ENCODE measurements at places on chromosomes 13 and 19.

- DNase-seq = no peak
Measured at GRCh38 chr19:51282335-51282734, 29.1 kb upstream of the IGLON5 start.

DNA sequence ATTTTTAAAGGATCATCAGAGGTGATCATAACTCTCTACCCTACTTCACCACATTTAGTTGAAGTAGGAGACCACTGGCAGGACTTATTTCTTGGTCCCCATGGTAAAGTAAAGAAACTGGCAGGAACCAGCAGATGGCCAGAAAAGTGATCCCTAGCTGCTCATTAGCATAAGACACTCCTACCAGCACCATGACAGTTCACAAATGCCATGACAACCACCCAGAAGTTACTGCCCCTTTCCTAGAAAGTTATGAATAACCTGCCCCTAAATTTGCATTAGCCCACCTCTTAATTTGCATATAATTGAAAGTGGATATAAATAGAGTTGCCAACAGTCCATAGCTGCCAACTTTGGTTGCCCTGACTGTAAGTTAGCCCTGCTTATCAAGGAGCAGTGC lies 18.4 kb upstream of the RUBCNL start:
- DNase-seq = no peak

DNA sequence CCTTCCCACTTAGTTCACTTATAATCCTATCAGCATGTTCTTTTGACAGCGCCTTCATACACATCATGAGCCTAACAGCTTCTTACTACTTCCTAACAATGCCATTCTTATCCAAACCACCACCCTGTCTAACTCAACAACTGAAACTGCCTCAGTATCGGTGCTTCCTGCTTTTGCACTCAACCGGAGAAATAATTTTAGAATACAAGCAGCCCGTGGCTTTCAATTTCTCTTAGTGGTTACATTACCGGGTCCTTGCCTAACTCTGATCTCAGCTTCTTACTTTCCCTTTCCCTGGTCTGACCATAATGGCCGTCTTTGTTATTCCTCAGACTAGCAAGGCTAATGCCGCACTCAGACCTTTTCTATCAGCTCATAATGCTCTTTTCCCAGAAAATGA lies 17.0 kb downstream of the ZFP82 start:
- no peak for DNase-seq

- DNase-seq = no peak
Measured at GRCh38 chr13:71759651-71760511, 107.1 kb downstream of the DACH1 start.

GRCh38 chr13:111893071-111893606 lies 173.8 kb upstream of the SOX1 start:
- DNase-seq = no peak

DNA sequence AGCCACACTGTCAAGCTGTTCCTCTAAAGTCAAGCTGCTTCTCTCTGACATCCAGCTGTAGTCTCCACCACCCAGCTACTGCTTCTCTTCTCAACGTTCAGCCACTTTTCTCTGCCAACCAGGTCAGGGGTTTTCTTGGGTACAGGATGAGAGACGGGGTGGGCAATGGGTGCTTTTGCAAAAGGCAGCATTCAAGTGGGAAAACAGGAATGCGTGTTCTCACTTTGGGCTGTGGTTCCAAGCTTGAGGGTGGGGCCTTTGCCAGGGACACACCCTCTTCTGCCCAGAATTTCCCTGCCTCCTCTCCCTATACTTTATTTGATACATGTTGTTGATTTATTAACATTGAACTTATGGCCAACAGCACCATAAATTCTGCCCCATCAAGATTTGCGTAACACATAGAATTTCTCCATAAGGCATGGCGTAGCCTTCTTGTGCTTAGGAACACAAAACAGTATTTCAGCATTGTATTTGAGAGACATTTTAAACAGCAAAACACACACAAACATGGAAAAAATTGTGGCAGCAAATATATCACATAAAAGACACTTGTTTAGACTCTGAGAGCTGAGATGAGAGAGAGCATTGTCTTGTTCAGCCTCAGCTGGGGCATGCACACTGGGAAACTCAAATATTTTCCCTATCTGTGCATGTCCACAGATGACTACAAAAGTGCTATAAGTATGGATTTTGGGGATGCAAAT lies 392.8 kb downstream of the SLITRK6 start:
- no peak for DNase-seq
